Fibroblast of skin of left biceps (primary cell): ENCODE measurements at places on chromosomes 7 and 10.

DNA sequence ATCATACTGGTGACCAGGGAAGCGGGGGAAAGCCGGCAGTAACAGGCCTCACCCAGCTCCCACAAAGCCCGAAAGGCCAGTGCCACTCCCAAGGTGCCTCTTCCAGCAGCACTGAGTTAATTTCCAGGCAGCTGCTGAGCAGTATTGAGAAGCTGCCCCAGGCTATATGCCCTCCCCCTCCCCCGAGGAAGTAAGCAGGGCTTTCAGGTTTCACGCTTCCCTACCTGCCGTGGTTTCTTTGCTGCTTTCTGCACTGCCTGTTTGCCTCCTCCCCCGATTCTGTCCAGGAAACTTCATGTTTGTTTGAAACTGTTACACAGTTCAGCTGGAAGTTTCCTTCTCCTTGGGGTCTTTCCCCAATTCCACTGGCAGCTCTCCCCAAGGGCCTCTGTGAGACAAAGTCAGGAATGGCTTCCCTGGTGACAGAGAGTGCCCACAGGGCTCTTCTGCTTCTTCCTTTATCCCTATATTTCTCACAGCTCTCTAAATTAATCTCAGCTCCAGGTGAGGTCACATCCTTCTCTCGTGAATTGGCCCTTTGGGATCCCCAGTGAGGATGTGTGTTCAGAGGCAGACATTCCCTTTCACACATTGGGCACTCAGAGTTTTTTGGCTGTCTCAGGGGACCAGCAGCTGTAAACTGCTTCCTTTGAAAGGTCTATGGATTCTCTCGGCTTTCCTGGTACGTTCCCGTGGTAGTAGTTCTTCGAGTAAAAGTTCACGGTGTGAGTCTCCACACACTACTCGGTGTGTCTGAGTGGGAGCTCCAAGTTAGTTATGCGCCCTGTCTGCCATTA is 19.4 kb downstream of the C1GALT1 start:
- DNase-seq = no peak

GRCh38 chr10:7944215-7944480 is 110.3 kb upstream of the GATA3 start:
- no peak for DNase-seq

DNA sequence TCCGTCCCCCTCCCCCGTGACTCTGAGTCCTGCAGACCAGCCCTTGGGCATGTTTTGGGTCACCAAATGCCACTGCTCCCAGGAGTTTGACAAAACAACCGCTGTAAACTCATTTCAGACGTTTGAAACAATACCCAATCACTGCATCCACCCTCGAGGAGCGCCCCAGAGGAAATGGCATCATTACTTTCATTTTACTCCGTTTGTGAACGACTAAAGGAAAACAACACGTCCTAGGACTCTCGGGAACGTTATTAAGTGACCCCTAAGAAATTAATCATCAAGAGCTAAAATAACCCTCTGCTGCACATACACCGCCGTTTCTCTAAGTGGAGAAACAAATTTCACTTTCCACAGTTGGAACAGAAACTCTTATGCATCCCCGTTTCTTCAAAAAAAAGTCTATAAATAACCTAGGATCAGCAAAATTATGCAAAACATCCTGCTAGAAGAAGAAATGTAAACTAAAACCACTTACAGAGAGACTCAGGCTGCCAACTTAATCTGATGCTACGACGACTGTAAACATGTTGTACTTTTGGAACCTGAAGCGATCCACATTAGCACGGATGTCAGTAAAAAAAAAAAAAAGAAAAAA is 109.9 kb upstream of the EFCAB10 start:
- no peak for DNase-seq

DNA sequence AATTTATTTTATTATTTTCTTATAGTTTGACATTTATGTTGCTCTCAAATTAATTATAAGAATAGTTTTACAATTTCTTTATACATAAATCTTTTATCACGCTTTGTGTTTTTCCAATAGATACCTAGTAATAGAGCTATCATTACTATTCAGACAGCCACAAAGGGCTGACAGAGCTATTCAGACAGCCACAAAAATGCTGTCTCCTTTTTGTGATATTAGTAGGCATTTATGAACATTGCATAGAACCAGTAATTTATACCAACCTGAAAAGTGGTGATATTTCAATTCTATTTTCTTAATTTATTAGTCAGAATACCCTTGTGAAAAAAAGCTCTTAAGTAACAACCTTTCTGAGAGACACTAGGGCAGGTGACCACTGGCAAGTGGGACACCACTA is 34.2 kb upstream of the IGFBP3 start:
- DNase-seq = no peak

DNA sequence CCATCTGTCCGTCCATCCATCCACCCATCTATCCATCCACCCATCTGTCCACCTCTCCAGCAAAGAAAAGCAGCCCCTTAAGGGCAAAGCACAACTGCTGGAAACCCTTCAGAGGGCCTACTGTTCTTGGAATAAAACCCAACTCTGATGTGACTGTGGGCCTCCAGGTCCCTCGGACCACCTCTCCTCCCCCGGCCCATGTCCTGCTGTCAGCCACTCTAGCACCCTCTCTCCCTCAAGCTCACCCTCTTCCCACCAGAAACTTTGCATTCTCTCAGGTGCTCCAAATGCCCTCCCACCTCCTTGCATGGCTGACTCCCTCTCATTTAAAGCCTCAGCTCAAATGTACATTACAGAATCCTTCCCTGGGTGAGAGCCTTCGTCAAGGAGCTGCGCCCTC is 110.3 kb downstream of the ARHGAP22 start:
- no peak for DNase-seq

DNA sequence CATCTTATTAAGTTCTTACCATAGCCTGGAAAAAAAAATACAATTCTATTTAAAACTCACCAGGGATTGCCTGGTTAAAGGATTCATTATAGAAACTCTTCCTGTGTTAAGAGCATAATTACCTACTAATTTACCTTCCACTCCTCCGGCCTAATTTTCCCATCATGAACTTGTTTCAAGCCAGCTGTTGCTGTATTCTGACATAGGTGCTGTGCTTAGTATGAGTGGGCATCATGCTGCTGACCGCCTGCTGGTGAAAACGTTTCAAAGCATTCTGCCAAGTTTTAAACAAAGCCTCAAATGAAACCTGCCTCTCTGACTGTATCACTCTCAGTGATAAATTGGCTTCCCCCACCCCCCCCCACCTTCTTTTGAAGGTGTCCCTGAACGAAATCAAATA is 47.8 kb upstream of the KCNMA1 start:
- DNase-seq = no peak
